NCI-H1048 (cell line): ENCODE measurements at places on chromosomes 12 and 14.

DNA sequence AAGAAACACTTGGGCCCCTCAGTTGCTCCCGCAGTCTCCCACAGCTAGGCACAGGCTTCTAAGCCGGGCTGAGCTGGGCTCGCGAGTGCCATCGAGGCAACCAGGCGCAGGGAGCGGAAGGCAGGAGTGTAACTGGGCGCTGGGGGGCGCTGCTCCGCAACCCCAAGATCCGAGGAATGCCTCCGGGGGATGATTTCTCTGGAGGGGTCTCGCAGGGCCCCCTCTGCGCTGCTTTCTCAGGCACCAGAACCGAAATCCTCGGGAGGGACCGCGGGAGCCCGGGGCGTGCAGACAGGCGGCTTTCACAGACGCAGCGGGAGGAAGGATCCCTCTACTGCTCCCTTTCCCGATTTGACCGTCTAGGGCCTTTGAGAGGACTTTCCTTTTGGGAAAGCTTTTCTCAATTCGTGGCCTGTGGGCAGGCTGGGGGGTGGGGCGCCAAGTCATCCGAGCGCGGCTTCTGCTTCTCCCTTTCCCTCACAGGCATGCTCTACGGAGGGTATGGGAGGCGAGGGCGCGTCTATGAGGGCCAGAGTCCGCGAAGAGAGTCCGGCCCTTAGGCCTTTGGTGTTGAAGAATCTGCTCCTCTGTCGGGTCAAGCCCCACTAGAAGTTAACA lies 4.3 kb upstream of the NKX2-1 start:
- no peak for DNase-seq

DNA sequence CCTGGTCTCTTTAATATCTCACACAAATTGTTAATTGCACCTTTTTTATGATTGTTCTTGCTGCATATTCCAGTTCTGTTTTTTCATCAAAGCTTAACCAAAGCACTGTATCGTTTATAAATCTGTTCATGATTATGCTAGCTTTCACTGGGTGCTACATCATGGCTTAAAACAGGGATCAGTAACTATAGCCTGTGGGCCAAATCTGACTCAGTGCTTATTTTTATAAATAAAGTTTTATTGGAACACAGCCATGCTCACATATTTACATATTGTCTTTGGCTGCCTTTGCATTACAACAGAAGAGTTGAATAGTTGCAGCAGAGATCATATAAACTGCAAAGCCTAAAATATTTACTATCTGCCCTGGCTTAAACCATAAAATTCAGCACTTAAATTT lies 183.4 kb upstream of the NRXN3 start:
- DNase-seq, result no peak

GRCh38 chr12:108697905-108698304 lies 33.4 kb downstream of the CORO1C start:
- DNase-seq, result no peak

GRCh38 chr12:2488596-2488995 lies 306.2 kb upstream of the FKBP4 start:
- no peak for DNase-seq

- DNase-seq, result peak; percentile 85
These were observed 93.9 kb upstream of the EVL start for GRCh38 chr14:99971087-99971940.

GRCh38 chr12:11164384-11164783 lies 6.6 kb upstream of the SMIM10L1 start:
- no peak for DNase-seq

GRCh38 chr12:48307269-48307668 lies 43.5 kb downstream of the ZNF641 start:
- DNase-seq, result no peak
